Femur (tissue), 1 donor: ENCODE measurements at places on chromosomes 2 and 18.
A peak's percentile ranks its signal among the peaks of the same experiment; 100 is the strongest.

DNA sequence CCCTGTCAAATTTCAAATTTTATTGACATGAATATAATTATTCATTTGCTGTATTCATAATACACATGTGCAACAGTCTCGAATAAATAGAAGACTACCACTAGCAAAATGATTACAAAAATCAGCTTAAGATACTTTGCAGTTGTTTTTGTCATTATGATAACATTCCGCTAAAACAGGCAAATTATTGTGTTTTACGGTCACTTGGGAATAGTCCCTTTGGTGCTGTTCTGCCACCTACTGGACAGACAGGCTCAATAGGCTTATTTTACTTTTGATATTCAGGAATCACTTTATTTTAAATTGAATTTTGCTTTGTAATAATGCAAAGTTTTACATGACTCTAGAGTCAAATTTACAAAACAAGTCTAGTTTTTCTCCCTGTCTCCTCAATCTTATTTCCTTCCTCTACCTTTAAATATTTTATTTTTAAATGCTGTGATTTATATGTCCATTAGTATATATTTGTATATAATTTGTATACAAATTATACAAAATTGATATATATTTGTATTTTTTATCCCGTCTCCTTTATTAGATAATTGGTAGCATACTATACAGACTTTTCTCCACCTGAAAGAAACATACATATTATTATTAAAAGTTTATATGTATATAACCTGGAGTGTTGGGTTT, 456.3 kb downstream of the DLGAP1 start:
- no peak for DNase-seq

DNA sequence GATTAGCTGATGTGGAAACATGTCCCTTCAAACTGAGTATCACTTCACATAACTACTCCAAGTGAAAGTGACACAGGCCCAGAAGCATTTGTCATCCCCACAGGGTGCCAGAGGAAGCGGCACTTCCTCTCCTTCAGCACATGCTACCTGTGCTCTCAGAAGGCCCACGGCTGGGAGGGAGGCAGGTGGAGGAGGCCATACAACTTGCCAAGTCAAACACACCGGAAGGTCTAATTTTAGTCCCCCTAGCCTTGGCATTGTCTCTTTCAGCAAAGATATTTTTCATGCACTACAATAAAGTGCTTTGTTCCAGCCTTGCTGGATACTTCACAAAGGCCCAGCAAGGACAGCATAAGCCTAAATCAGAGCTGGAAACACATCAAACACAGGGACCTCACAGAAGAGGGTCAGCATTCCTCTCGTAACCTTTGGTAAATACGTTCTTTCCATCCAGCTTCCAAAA, 38.0 kb downstream of the VSNL1 start:
- no peak for DNase-seq

DNA sequence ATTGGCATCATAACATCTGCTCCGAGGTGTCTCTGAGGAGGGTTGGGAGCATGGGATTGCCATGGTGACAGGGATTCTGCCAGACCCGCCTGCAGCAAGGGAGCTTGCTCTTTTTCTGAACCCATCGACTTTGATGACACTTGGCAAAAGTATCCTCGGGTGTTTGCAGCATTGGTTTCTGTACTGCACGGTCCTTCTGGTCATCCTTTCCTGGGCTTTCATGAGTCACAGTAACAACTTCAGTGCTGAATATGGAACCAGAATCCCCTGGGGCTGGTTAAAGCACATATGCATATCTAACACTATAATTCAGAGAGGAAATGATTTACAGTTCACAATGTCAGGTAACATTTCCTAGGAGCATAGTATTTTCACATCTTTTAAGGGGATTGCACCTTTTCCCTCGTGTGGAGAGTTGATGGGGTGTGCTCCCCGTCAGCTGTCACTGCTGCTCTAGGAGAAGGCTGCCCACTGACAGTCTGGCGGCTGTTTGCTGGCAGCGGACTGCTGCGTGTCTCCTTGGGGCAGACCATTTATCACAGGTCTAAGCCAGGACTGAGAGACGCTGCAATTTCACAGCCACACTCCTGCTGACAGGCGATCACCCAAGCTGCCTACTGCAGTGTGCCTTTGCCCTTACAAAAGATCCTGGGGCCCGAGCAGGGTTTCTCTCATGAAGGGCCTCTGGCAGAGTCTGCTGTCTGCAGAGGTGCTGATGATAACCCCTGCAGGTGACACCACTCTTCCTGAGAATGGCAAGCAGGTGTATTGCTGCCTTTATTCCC, 425.3 kb downstream of the THSD7B start:
- no peak for DNase-seq

GRCh38 chr2:174945601-174946260, 59.5 kb downstream of the CHN1 start:
- no peak for DNase-seq

GRCh38 chr2:62604336-62604735, 98.3 kb upstream of the TMEM17 start:
- no peak for DNase-seq

GRCh38 chr2:183998041-183998796, 600.1 kb upstream of the ZNF804A start:
- no peak for DNase-seq

- DNase-seq = peak; percentile 47
Observed at GRCh38 chr2:151363709-151364108, 6.3 kb downstream of the TNFAIP6 start.

GRCh38 chr18:9173770-9174233, 37.2 kb downstream of the ANKRD12 start:
- DNase-seq = no peak
